Skeletal muscle tissue (tissue), 5 donors: ENCODE measurements at places on chromosomes 4 and X. TPM values are rescaled to one million over a fixed set of nuclear protein-coding genes. Genes with fewer than 3 reads are reported as not detected.

Gene MAGEC2
- not detected for total RNA-seq

Gene DRD5
- under 0.01 TPM for total RNA-seq

Gene LUZP4
- total RNA-seq, result not detected

Gene TBC1D1
- 54.3 TPM for total RNA-seq

Gene BTK
- total RNA-seq, result 2.1 TPM

Gene SMPX
- total RNA-seq, result 223 TPM

Gene TMEM144
- total RNA-seq, result 2.6 TPM

Gene KLKB1
- 0.52 TPM for total RNA-seq

Gene PHKA1
- total RNA-seq, result 2.6 TPM

Gene BMP3
- total RNA-seq, result 1.6 TPM

Gene LNX1
- 4.2 TPM for total RNA-seq

Gene RBMX
- 173 TPM for total RNA-seq

Gene GASK1B
- 24.5 TPM for total RNA-seq

Gene UGT2B15
- total RNA-seq, result not detected

Gene MAGEE2
- not detected for total RNA-seq

Gene CT55
- total RNA-seq, result not detected

Gene STK26
- total RNA-seq, result 24.5 TPM

Gene GLRA3
- total RNA-seq, result not detected

Gene RIBC1
- 0.52 TPM for total RNA-seq

Gene DCAF8L2
- total RNA-seq, result not detected

Gene PPP4R3C
- total RNA-seq, result not detected

Gene LANCL3
- total RNA-seq, result under 0.01 TPM

Gene SPACA5
- total RNA-seq, result not detected

Gene GLOD5
- not detected for total RNA-seq

Gene GPRIN3
- total RNA-seq, result 3.7 TPM

Gene DCLK2
- 7.3 TPM for total RNA-seq

Gene RNF113A
- total RNA-seq, result 9.4 TPM

Gene REELD1
- total RNA-seq, result not detected

Gene COX7B2
- total RNA-seq, result not detected

Gene NUDT10
- 1.0 TPM for total RNA-seq

Gene VGLL1
- total RNA-seq, result not detected

Gene BANK1
- total RNA-seq, result 0.52 TPM

Gene NKX6-1
- total RNA-seq, result not detected

Gene PABPC5
- total RNA-seq, result 6.3 TPM

Gene GATA1
- total RNA-seq, result 1.6 TPM

Gene MAGEA12
- total RNA-seq, result not detected

Gene MMRN1
- 9.4 TPM for total RNA-seq

Gene SPP1
- 156 TPM for total RNA-seq

Gene NRK
- total RNA-seq, result 134 TPM
